Left kidney (tissue), 8 donors: ENCODE measurements at places on chromosomes 4 and X. TPM values are rescaled to one million over a fixed set of nuclear protein-coding genes. Genes with fewer than 3 reads are reported as not detected.

DNA sequence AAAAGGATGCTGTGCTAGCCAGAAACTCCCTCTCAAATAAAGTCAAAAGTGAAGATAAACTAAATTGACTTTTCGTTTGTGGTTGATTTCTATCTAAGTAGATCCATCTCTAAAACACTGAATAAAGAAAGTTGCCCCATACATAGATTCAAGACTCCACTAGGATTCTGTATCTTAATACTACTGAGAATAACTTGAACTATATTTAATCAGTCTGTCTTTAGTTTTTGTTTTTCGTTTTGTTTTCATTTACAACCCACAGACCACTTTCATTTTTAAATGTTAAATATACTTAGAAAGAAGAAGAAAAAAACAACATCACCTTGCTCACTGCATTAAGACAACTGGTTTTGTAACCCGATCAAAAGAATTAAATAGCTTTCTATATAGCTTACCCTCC lies 655.0 kb downstream of the RPA4 start:
- no peak for DNase-seq

- DNase-seq, result no peak
Measured at GRCh38 chrX:23570674-23571343, 96.5 kb upstream of the PRDX4 start.

Gene MAML3
- 17.2 TPM for polyA plus RNA-seq

GRCh38 chr4:146211440-146211839 lies 2.9 kb upstream of the REELD1 start:
- DNase-seq, result no peak

Gene TRIM61
- 5.1 TPM for polyA plus RNA-seq

- no peak for DNase-seq
Measured at GRCh38 chrX:34332334-34332733, 200.2 kb upstream of the FAM47A start.

DNA sequence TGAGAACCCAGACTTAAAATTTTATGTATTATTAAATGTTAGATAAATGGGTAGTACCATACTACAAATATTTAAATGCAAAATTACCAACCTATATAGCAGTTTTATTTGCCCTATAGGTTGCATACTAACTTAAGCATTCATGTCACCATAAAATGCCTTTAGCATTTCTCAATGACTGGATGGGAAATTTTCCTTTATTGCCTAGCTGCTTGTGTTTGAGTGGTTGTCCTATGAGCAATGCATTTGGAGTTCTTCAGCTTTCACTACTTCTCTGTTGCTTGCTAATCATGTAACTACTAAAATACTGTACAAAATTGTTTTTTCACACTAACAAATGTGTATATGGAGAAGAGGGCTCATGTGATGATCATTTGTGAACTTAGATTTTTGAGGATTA lies 44.2 kb upstream of the CEP135 start:
- DNase-seq, result no peak

DNA sequence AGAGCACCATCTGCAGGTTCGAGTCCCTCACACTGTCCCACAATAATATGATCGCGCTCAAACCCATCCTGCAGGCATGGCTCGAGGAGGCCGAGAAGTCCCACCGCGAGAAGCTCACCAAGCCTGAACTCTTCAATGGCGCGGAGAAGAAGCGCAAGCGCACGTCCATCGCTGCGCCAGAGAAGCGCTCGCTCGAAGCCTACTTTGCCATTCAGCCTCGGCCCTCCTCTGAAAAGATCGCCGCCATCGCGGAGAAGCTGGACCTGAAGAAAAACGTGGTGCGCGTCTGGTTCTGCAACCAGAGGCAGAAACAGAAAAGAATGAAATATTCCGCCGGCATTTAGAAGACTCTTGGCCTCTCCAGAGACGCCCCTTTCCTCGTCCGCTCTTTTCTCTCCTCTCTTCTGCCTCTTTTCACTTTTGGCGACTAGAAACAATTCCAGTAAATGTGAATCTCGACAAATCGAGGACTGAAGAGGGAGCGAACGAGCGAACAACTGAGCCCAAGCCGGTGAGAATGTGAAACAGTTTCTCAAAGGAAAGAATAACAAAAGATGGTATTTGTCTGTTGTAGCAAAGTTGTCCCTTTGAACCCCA lies 1.9 kb downstream of the POU4F2 start:
- no peak for DNase-seq

DNA sequence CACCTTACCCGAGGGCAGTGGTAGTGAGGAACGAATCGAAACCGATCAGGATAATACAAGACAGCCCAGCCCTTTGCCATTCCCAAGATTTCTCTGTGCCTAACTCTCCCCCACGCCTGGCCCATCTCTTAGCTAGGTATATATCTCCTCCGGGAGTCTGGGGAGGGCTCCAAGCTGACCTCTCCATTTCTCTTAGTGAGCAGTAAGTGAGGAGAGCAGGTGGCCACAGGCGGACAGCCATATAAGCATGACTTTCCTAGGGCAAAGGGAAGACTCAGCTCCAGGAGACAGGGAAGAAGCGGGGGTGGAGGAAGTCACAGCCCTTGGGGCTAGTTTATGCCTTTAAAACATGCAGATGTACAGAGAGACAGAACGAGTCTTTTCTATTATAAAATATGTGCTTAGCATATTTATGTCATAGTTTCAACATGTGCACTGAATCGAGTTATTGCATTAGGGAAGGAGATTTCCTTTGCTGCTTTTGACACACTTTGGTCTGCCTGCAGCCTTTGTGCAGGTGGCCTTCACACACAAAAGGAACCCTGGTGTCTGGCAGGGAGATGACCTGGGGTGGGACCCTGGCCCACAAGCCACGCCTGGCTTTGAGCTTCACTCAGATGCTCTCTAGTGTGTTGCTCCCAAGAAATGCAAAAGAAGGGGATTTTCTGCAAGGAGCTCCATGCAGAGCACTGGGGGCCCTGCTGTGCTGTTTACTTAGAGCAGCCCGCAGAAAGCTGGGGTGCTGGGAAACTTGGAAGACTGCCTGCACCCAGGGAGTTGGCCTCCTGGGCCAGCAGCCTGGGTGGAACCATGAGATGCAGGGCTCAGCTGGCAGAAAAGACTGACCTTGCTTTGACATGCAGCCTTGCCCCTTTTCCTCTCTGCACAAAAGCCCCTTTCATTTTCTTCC lies 613.3 kb downstream of the BCOR start:
- no peak for DNase-seq
